ENCODE measurements at places on chromosomes 12 and 14.
A peak's percentile ranks its signal among the peaks of the same experiment; 100 is the strongest.

GRCh38 chr12:123752046-123752445, 10.1 kb upstream of the DNAH10 start:
- no peak for DNase-seq

GRCh38 chr12:26124446-26125399, at the start of gene BHLHE41:
Gene BHLHE41, minus strand, starts transcription at chr12:26125037. Its CDS starts 258 bp downstream, at chr12:26124779.
- DNase-seq, result no peak

DNA sequence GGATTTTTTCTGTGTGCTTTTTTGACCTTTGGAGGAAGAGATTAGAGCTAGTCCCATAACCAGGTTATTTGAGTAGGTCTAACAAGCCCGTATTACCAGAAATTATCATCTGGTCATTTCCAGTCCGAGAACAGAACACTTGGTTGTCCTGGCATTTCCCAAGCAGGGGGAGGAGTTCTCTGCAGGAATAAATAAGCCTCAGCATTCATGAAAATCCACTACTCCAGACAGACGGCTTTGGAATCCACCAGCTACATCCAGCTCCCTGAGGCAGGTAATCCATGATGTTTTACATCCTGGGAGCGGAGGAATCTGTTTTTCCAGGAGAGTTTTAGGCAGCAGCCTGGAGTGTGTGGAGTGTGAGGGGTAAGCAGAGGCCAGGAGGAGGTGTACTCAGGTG, at the start of gene SERPINA3:
TSS of gene SERPINA3 (plus strand) at position 218 of the 400 bp plus-strand sequence. CDS start 2,051 bp downstream, outside the sequence.
- no peak for DNase-seq

DNA sequence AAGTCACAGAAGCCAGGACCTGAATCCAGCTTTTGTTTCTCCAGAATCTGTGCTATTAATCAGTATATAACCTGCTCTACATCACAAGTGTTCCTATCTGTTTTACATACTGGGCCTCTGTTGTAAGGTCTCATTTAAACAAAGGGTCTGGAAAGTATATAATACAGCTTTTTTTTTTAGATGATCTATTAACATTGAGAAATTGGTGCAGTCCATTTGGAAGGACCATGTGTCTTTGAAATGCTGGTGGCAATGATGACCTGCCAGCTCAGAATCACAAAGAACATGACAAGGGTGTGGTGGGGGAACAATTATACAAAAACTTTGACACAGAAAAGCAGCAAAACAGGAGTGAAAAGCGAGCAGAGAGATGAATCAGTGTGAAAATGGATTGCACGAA, 164.6 kb downstream of the PPM1H start:
- no peak for DNase-seq

DNA sequence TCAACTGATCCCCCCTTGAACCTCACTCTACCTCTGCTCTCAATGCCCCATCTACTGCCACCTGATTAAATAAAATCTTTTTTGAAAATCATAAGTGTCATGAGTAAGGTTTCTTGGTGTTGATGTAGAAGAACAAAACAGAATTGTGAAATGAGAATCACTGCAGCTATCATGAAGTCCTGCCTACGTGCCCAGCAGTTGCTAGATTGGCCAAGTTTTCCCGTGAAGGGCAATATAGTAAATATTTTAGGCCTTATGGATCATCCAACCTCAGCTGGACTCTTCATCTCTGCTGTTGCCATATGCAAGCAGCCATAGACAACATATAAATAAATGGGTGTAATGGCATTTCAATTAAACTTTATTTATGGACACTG, 5.2 kb upstream of the OAS3 start:
- no peak for DNase-seq

- no peak for DNase-seq
Observed at GRCh38 chr12:31999692-32000091, 40.5 kb downstream of the RESF1 start.

DNA sequence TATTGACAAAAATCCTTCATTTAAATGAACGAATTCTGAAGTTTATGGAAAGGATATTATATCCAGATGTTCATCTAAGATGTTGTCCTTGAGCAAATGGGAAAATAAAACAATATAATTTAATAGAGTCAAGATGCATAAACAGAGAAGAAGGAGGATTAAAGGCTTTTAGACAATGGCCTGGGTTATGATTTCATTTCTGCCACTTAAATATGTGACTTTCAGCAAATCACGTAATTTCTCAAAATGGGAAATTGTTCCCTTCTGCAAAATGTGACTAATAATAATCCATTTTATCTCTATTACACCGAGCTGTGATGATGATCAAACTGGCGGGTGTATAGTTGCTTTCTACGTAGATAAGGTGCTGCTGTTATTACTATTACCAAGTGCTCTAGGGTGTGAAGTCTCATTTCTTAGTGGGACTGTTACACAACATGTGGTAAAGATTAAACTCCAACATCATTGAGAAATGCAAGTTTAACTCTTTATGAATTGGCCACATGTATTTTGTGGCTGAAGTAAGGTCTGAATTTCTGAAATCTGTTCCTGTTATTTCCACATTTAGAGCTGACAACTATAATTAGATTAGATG, 157.0 kb downstream of the MYRFL start:
- DNase-seq, result no peak

GRCh38 chr12:116587270-116587669, 28.1 kb downstream of the MAP1LC3B2 start:
- DNase-seq, result no peak

- DNase-seq, result no peak
Observed at GRCh38 chr14:48814562-48814961, 771.6 kb downstream of the RPS29 start.

GRCh38 chr14:58826845-58827686, 189.3 kb downstream of the DACT1 start:
- DNase-seq, result no peak

GRCh38 chr12:62762645-62763044, 172.3 kb downstream of the PPM1H start:
- DNase-seq, result no peak

- no peak for DNase-seq
Observed at GRCh38 chr12:131844656-131845055, 16.5 kb downstream of the MMP17 start.

- DNase-seq, result no peak
Observed at GRCh38 chr14:92368001-92368400, 45.0 kb downstream of the SLC24A4 start.

DNA sequence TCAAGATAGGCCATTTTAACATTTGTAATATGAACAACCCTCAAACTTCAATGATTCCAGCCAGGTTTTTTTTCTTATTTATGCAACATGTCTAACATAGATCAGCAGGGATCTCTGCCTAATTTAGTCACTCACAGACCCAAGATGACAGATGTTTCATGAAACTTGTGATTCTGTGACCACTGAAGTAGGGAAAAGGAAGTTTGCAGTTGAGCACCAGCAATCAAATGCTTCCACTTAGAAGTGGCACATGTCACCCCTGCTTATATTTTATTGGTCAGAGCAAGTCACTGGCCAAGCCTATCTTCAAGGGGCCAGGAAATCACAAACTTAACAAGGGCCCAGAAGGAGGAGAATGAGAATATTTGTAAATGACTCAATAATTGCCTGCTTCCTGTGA, 150.6 kb downstream of the BCAT1 start:
- no peak for DNase-seq

DNA sequence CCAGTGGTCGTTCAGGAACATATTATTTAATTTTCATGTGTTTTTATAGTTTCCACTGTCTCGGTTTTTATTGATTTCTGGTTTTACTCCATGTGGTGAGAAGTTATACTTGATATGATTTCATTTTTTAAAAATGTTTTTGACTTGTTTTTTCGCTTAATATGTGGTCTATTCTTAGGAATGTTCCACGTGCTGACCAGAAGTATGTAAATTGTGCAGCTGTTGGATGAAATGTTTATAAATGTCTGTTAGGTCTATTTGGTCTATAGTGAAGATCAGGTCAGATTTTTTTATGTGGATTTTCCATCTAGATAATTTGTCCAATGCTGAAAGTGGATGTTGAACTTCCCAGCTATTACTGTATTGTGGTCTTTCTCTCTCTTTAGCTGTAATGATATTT, 433.8 kb upstream of the MIS18BP1 start:
- DNase-seq, result no peak

DNA sequence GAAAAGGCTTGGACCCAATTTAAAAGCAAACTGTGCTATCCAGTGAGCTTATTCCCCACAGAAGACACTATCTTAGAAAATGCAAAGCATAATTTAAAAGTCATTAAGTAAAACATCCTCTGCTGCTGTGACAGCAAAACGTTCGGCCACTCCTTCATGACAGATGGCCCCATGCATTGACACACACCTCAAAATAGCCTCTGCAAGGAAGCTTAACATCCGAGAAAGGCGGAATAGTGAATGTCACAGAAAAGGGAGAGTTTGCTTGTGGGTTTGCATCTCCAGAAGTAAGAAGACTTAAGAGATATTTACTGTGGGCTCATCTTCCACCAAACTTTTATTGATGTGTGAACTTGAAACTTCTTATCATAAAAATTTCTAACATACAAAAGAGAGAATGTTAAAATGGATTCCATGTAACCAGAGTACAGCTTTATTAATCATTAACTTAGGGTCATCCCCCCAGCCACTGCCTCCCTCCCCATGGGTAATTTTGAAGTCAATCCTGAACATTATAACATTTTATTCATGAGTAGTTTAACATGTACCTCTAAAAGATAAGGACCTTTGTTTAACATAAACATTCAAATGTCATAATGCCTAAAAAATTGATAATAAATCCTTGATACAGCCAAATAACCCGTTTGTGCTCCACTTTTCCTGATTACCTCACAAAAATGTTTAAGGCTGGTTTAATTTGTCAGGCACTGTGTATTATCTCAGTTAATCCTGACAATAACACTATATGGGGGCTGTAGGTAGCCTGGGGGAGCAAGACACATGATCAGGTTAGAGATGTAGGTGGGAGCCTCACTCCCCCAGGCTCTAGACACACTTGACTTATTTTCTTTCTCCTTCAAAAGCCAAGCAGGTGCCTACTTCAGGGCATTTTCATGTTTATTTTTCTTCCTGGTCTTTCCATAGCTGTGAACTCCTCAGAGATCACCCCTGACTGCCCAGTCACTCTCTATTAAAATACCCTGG, 119.7 kb upstream of the TMCC3 start:
- DNase-seq, result no peak

DNA sequence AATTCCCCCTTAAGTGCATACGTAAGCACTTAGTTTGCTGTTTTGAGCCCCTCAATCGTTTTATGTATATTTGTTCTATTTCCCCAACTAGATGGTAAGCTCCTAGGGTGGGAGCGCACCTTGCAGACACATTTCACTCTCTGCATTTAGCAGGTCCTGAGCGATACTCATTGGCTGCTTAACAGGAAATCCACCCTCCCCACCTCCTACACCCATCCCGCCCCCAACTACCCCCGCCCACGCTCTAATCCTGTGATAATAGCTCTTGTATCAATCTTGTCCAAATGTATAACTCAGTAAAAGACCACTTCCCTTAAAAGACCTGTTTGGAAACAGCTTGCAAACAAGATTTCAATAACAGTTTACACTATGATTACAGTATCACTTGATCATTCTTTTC, 8.1 kb downstream of the LPAR5 start:
- no peak for DNase-seq

DNA sequence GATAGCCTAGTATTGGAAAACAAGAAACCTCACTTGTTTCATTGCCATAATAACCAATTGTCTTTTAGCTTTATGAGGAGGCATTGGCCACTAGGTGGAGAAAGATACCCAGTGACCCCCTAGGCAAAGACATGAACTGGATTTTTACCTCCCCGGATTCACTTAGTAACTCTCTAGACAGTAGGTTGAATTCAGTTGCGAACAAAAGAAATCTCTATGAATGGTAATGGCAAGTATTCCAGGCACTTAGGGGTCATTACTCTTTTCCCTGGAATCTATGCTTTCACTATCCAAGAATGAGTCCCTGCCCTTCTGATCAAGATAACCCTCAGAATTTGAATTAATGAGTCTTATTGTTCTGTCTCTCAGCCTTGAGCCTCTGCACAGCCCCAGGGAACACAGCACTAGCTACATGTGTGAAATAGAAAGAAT, 29.5 kb upstream of the RHOJ start:
- no peak for DNase-seq

DNA sequence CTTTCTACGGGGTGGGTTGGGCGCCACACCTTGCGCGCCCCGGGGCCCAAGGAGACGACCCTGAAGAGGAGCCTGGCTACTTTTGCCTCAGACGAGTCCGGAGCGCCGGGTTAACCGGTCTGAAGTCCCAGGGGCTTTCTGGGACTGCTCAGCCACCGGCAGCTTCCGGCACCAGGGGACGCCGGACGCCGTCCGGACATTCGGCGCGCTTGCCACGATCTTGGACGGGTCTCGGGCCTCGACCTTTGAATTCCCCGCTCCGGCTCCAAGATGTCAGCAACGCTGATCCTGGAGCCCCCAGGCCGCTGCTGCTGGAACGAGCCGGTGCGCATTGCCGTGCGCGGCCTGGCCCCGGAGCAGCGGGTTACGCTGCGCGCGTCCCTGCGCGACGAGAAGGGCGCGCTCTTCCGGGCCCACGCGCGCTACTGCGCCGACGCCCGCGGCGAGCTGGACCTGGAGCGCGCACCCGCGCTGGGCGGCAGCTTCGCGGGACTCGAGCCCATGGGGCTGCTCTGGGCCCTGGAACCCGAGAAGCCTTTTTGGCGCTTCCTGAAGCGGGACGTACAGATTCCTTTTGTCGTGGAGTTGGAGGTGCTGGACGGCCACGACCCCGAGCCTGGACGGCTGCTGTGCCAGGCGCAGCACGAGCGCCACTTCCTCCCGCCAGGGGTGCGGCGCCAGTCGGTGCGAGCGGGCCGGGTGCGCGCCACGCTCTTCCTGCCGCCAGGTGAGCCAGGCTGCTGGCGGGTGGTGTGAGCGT, at the start of gene ACOT4:
TSS of gene ACOT4 (plus strand) at position 184 of the 760 bp plus-strand sequence. CDS start at position 271, 87 bp downstream.
- DNase-seq, result peak; percentile 5

GRCh38 chr12:124804011-124804621, 59.5 kb downstream of the SCARB1 start:
- no peak for DNase-seq

GRCh38 chr12:59615392-59616165, 19.8 kb downstream of the SLC16A7 start:
- no peak for DNase-seq

DNA sequence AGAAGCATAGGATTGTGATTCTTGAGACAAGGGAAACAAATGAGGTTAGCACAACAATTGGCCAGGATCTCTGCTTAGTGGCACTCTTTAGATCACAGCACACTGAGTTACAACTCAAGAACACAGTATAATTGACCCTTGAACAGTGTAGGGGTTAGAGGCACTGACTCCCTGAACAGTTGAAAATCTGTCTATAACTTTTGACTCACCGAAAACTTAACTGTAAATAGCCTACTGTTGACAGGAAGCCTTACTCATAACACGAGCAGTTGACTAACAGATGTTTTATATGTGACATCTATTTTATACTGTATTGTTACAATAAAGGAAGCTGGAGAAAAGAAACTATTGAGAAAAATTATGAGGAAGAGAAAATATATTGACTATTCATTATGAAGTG, 296.1 kb downstream of the RERGL start:
- no peak for DNase-seq
